Fibroblast of mammary gland (primary cell): ENCODE measurements at places on chromosomes 13 and 19.
A peak's percentile ranks its signal among the peaks of the same experiment; 100 is the strongest.

DNA sequence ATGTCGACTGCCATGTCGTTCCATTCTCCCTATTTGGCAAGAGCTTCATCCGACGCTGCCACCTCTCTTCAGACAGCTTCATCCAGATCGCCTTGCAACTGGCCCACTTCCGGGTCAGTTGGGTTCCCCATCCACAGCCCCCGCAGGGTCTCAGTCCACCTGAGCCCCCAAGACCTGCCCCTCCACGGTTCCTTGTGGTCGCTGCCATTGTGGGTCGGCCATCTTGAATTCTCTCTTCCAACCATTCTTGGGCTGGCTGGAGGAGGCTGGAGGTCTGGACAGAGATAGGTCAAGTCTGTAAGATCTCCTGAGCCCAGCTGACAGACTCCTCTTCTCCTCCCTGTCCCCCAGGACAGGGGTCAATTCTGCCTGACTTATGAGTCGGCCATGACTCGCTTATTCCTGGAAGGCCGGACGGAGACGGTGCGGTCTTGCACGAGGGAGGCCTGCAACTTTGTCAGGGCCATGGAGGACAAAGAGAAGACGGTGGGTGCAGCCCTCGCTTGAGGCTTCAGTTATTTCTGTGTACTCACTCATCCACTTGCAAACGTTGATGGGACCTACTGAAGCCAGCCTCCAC lies 19.5 kb downstream of the CPT1C start:
- peak; percentile 92 for DNase-seq

DNA sequence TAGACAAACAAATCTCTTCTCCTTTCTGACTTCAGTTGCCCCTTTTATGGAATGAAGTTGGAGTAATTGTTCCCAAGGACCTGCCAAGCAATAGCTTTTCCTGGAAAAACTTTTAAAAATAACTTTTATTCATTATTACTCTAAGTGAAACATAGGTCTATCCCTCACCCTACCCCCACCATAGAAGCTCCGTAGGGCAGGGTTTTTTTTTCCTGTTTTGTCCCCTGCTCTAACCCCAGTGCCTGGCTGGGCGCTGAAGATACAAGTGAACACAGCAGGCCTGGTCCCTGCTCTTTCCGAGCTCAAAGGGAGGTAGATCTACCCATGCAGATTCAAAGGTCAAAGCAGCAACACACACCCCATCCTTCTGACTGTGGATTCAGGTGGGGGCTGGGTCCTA lies 8.7 kb upstream of the GNG8 start:
- DNase-seq: no peak

DNA sequence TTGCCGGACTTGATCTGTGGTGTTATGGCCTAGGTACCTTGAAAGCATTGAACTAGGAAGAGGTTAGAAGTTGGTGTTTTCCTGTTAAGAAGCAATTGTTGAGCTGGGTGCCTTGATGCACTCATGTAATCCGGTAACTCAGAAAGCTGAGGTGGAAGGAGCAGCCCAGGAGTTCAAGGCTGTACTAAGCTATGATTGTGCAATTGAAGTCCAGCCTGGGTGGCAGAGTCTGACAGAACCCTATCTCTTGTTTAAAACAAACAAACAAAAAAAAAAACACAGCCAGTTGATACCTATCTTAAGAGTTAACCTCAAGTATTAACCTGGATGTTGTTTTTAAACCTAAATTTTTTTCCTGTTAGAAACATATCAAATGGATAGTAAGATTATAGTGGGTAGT lies 19.3 kb downstream of the SAFB start:
- no peak for DNase-seq

- DNase-seq: peak; percentile 33
These were observed 113.7 kb downstream of the DNAJC15 start for GRCh38 chr13:43136920-43137575.

DNA sequence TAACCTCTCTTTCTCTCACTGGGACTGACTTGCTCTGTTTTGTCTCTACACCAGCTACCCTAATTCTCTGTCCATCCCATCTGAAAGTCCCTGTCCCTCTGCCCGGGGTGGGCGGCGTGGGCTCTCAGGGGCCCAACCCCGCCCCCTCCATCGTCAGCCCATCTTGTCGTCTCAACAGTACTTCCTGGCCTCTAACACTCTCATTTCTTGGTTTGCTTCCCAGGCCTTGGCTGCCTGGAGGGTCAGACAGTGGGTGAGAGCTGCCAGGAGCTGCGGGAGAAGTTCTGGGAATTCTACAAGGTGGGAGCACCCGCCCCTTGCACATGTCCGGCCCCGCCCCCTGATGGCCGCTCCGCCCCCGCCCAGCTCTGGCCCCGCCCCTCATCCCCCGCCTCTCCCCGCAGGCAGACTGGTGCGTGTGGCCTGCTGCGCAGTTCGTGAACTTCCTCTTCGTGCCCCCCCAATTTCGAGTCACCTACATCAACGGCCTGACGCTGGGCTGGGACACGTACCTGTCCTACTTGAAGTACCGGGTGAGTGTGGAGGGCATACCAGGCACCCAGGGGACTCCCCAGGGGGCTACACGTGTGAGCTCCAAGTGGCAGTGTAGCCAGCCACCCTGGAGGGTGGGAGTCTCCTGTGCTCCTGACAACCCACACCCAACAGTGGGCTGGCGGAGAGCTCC lies 1.7 kb downstream of the MPV17L2 start:
- DNase-seq: peak; percentile 57

DNA sequence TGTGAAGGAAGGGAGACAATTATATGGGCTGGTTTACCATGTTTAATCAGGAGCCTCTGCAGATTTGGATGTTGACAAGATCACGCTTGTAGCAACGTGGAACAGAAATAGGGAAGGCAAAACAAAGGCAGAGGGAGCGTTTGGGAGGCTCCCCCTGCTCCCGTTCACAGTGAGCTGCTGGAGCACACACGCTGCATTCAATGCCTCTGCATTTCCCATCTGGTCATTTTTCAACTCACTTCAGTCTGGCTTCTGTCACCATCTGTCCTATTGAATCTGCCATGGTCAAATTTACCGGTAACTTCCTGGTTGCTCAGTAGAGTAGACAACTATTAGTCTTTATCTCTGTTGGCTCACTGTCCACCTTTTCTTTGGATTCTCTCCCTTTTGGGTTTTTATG lies 91.0 kb downstream of the NHLRC3 start:
- no peak for DNase-seq

- DNase-seq: no peak
These were observed 854.3 kb downstream of the UQCRFS1 start for GRCh38 chr19:28358633-28359032.

DNA sequence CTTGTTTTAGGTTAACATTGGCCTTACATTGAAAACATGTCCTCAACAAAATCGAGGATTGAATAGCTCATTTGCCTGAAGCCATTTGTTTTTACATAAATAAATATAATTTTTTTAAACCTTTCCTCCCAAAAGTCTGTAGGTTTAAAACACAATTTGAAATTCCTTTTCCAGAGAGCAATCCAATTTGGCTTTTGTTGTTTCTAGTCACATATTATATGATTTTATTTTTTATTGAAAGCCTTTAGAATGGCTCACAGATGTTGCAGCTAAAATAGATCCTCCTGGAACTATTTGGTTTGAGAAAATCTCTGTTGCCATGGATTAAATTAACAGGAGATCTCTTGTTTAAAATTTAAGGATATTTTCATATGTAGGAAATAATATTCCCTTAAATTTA lies 512.6 kb downstream of the KLF5 start:
- DNase-seq: no peak

DNA sequence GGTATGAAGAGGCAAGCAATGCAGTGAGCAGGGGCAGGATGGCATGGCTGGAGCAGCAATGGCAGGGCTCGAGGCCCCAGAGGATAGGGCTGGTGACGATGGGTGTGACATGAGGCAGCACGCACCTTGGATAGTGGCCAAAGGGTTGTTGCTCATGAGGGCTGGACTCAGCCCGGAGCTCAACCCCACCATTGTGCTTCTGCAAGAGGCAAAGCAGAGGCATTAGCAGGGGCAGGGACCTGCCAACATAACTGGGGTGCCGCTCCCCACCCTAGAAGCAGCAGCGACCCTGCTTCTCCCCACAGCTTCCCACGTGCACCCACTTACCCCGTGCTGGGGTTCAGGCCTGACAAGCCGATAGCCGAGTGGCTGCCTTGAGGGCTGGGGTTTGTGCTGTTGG lies 15.8 kb downstream of the ZNF574 start:
- DNase-seq: peak; percentile 67
